Activated CD8-positive, alpha-beta memory T cell treated with anti-CD3 and anti-CD28 coated beads for 4 hours (primary cell): ENCODE measurements at places on chromosomes 2 and 18.

DNA sequence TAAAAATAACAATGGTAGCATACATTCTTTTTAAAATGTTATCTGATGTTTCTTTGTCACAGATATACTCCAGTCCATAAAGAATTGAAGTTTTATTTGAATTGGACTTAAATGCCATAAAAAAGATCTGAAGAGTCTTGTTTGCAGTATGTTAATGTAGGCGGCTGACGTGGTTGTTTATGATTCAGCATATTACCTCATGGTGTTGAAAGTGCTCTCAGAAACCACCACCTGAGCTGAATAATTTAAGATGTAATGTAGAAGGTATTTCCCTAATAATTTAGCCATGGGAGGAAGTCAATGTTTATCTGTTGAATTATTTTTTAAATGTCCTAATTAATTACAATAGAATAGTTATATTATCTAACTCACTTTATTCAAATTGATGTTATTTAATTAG is 58.6 kb upstream of the CHN1 start:
- no peak for DNase-seq

GRCh38 chr18:6764382-6764781 is 34.9 kb downstream of the ARHGAP28 start:
- DNase-seq, result no peak

DNA sequence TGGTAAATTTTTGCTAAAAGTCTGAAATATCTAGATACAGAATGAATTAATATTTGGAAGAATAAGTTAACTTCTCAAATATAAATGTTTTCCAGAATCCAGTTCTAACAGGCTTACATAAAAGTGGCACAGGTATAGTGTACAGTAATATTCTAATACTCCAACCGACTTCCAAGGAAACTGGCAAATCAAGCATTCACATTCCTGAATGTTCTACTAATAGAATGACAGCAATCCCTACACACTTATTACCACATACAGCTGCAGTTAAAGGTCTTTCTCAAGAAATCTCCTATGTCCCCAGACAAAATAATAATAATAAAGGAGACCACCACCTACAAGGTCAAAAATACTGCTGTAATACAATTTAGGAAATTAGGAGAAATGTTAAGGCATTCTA is 31.9 kb downstream of the TMEM131 start:
- no peak for DNase-seq

DNA sequence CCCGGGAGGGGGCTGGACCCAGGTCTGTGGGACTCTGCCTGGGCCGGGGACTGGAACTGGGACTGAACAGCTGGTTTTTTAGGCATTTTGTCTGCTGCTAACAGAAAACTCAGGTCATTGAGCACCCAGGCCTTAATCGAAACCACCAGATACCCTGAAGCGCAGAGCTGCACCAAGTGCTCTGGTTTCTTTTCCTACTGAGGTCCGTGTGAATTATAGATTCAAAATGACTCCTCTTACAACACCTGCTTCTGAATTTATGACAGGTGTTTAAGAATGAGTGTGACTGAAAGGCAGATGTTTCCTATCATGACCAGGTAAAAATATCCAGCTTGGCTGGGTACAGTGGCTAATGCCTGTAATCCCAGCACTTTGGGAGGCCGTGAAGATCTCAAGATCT is 47.8 kb downstream of the TRAPPC12 start:
- DNase-seq, result no peak

DNA sequence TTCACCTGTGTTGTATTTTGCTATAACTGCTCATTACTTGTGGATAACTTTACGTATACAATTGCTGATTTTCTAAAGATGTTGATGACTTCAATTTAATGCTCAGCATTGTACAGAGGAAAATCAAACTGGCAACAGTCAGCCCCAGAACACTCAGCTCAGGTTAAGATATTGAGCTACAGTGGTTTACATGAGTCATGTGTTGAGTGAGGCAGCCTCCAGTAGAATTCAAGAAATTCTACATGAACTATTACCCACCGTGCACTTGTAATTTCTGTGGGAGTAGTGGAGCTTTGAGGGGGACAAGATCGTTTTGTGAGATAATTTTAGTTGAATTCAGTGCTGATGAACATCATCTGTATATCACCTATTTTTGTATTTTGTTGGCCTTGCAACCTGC is 292.3 kb downstream of the ALPK2 start:
- no peak for DNase-seq

- DNase-seq, result no peak
Measured at GRCh38 chr2:62415019-62415431, 91.0 kb downstream of the TMEM17 start.

DNA sequence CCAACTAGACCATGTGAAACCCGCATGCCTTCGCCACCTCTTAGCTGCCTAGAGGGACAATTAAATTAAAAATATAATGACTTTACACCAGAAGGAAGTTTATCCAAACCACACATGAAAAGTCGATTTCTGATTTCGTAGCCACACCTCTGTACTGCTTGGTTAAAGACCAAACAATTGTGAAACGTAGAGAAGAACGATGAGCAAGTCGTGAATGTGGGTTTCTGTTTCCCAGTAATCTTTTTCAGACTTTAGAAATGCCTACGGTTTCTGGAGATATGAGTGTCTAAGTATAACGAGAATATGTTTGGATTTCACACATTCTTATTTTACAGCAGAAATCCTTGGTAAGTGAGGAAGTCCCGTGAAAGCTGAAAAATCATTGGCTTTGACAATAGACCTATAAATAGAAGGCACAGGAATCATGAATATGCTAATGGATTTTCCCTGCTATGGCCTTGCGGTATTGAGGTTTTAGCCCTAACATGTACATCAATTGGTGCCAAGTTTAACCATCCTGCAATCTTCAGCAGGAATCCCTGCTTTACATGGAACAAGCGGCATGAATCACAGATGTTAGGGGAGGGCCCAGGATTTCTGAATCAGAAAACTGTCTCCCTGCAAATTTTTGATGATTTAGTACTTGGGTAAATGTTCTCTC is 105.6 kb downstream of the TTC32 start:
- DNase-seq, result no peak

GRCh38 chr2:68537809-68538208 is 70.4 kb downstream of the APLF start:
- no peak for DNase-seq

GRCh38 chr18:58785171-58785805 is 79.4 kb upstream of the ZNF532 start:
- no peak for DNase-seq

GRCh38 chr2:3101016-3101942 is 276.3 kb downstream of the EIPR1 start:
- no peak for DNase-seq
